Trophoblast cell (in vitro differentiated cells and primary cell): ENCODE measurements at places on chromosomes 2 and 18.

DNA sequence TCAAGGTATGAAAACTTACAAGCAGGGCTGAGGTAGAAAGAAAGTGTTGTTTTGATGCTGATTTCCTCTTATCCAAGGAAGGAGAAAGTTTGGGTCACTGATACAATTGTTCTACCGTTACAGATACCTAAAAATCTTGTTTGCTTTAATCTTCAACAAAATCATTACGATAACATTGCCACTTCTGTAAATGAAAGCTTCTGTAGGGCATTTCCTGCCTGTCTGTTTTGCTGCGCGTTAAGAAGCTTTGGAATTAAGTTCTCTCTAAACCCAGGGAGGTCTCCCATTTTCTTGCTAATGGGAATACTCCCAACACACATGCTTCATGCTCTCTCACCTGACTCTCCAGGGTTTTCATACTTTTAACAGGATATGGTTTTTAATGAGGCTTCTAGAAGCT is 258.5 kb downstream of the PTGR3 start:
- no peaks in the 10 kb centered on the region for H3K27me3 ChIP-seq
- no peak overlapping the region for H3K27ac ChIP-seq
- H3K4me3 ChIP-seq: no peak overlapping the region
- no peaks in the 10 kb centered on the region for H3K4me1 ChIP-seq
- no peak for DNase-seq
- no peaks in the 10 kb centered on the region for H3K36me3 ChIP-seq

GRCh38 chr18:48676756-48677368 is 138.0 kb downstream of the CTIF start:
- H3K27ac ChIP-seq: no peak overlapping the region
- no peaks in the 10 kb centered on the region for H3K27me3 ChIP-seq
- peak; percentile 69 for DNase-seq
- H3K4me1 ChIP-seq: peaks cover 8% of the 10 kb centered on the region
- H3K4me3 ChIP-seq: no peak overlapping the region
- peaks cover 4% of the 10 kb centered on the region for H3K36me3 ChIP-seq

- H3K27me3 ChIP-seq: no peaks in the 10 kb centered on the region
- peak; percentile 57 for DNase-seq
- H3K27ac ChIP-seq: no peak overlapping the region
These were observed 138.8 kb upstream of the CTAGE1 start for GRCh38 chr18:22556222-22557167.

- peaks cover 5% of the 10 kb centered on the region for H3K4me1 ChIP-seq
- H3K27me3 ChIP-seq: no peaks in the 10 kb centered on the region
- no peak for DNase-seq
- no peaks in the 10 kb centered on the region for H3K36me3 ChIP-seq
- no peak overlapping the region for H3K27ac ChIP-seq
These were observed 78.6 kb downstream of the VAPA start for GRCh38 chr18:9992300-9992972.

GRCh38 chr2:135555311-135555710 is 24.0 kb downstream of the R3HDM1 start:
- H3K4me3 ChIP-seq: no peak overlapping the region
- no peaks in the 10 kb centered on the region for H3K27me3 ChIP-seq
- H3K4me1 ChIP-seq: no peaks in the 10 kb centered on the region
- H3K36me3 ChIP-seq: peaks cover 1% of the 10 kb centered on the region

- no peak overlapping the region for H3K4me3 ChIP-seq
- no peaks in the 10 kb centered on the region for H3K36me3 ChIP-seq
- H3K27me3 ChIP-seq: no peaks in the 10 kb centered on the region
- DNase-seq: no peak
- no peak overlapping the region for H3K27ac ChIP-seq
These were observed 780.6 kb downstream of the TSN start for GRCh38 chr2:122535960-122536505.

GRCh38 chr2:6111781-6112261 is 419.6 kb downstream of the SOX11 start:
- no peaks in the 10 kb centered on the region for H3K27me3 ChIP-seq
- H3K27ac ChIP-seq: no peak overlapping the region
- peaks cover 5% of the 10 kb centered on the region for H3K4me1 ChIP-seq
- H3K4me3 ChIP-seq: no peak overlapping the region
- DNase-seq: no peak
- H3K36me3 ChIP-seq: no peaks in the 10 kb centered on the region

GRCh38 chr18:45441110-45441847 is 174.0 kb upstream of the SLC14A2 start:
- DNase-seq: no peak
- no peaks in the 10 kb centered on the region for H3K4me1 ChIP-seq
- H3K27ac ChIP-seq: no peak overlapping the region
- no peaks in the 10 kb centered on the region for H3K36me3 ChIP-seq

- H3K27me3 ChIP-seq: no peaks in the 10 kb centered on the region
- H3K36me3 ChIP-seq: no peaks in the 10 kb centered on the region
- H3K4me1 ChIP-seq: no peaks in the 10 kb centered on the region
- H3K4me3 ChIP-seq: no peak overlapping the region
These were observed 40.4 kb downstream of the TMEM18 start for GRCh38 chr2:636641-637405.

DNA sequence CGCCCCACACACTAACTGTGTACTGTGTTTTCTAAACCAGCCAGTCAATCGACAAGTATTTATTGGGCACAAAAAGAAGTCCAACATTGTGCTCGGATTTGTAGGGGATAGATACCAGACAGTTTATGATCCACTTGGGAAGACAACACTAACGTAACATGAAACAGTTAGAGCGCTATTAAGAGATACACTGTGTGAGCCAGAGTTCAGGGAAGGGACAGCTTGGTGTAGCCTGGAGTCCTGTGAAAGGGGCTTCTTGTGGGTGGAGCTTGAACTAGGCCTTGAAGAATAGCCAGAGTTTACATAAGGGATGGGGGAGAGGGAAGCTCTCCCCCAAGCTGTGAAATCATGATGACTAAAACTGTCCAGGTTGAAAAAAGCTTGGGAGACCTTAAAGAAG is 176.4 kb upstream of the TCF4 start:
- H3K4me3 ChIP-seq: no peak overlapping the region
- peaks cover 10% of the 10 kb centered on the region for H3K4me1 ChIP-seq
- DNase-seq: no peak
- no peaks in the 10 kb centered on the region for H3K27me3 ChIP-seq
- peak overlapping the region; percentile 1 for H3K27ac ChIP-seq

DNA sequence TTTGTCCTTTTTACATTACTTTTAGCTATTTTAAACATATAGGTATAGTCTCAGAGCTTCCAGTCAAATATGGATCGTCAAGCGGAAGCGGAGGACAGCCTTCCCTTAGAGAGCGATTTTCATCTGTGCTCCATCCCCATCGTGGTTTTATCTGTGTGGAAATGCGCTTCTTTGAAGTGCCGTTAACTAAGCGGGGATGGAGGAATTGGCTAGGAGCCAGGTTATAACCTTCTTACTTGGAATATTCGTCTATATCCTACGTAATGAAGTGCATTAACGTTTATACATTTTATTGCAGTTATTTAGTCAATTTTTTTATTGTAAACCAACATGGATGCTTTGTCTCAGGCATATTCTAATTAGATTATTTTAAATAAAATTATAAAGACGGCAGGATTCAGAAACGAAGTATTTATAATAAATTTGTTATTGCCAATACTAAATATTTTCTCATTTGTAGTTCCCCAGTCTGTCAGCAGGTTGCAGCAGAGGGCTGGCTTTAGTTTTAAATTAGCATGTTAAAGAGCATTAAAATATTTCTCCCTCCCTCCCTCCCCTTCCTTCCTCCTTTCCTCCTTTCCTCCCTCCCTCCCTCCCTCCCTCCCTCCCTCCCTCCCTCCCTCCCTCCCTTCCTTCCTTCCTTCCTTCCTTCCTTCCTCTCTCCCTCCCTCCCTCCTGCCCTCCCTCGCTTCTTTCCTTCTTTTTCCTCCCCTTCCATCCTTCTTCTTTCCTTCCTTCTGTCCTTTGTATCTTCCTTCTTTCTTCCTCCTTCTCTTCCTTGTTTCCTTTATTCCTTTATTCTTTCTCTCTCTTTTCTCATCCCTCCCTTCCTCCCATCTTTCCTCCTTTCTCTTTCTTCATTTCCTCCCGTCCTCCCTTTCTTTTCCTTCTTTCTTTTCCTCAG is 80.6 kb upstream of the DOCK10 start:
- no peak for DNase-seq
- no peak overlapping the region for H3K27ac ChIP-seq
- H3K27me3 ChIP-seq: no peaks in the 10 kb centered on the region
- no peak overlapping the region for H3K4me3 ChIP-seq
- H3K4me1 ChIP-seq: no peaks in the 10 kb centered on the region

GRCh38 chr2:32418778-32419177 is 62.0 kb downstream of the BIRC6 start:
- peaks cover 16% of the 10 kb centered on the region for H3K36me3 ChIP-seq
- no peak overlapping the region for H3K27ac ChIP-seq
- H3K4me3 ChIP-seq: no peak overlapping the region
- no peaks in the 10 kb centered on the region for H3K27me3 ChIP-seq

DNA sequence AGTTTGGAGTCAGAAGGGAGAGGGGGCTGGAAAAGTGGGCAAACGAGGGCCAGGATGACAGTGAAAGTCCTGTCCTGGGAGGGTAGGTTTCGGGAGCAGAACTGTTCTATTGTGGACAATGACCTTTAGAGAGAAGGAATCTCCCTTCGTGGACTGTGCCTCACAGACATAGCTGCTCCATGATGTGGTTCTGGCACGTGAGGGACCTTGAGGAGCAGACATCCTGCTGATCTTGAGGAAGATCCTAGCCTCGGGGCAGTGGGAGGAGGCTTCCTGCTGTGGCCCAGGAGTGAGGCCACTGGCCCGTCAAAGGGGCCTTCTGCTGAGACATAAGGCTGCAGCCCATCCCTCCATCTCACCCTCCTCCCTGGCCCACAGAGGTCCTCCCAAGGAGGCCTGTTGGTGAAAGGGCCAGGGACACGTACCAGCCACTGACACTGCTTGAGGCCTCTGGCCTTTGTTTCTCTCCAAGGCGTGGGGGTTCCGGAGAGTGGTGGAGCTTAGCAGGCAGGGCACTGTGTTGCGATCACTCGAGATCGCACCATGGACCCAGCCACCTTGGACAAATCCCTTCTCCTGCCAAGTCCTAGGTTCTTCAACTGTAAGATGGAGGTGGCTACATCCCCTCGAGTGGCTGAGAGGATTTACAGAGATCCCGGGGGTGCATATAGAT is 167.2 kb downstream of the CELF4 start:
- H3K27me3 ChIP-seq: peaks cover 7% of the 10 kb centered on the region
- DNase-seq: no peak
- no peaks in the 10 kb centered on the region for H3K36me3 ChIP-seq

DNA sequence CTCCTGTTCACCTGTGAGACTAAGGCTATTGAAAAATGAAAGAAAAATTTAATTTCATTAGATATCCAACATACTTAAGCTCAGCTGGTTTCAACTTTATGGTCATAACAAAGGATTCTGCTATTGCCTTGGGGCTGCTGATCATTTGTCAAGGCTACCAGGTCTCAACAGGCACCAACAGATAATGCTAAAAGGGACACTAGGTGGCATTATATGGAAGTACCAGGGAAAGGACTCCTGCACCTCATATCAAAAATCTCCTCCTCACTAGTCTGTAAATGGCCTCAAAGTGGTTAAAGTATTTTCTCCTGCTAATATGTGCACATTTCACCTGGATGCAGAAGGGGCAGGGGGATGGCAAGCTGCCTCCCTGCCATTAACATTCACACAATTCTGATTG is 167.9 kb upstream of the REG3A start:
- no peaks in the 10 kb centered on the region for H3K27me3 ChIP-seq
- no peaks in the 10 kb centered on the region for H3K36me3 ChIP-seq
- no peaks in the 10 kb centered on the region for H3K4me1 ChIP-seq

DNA sequence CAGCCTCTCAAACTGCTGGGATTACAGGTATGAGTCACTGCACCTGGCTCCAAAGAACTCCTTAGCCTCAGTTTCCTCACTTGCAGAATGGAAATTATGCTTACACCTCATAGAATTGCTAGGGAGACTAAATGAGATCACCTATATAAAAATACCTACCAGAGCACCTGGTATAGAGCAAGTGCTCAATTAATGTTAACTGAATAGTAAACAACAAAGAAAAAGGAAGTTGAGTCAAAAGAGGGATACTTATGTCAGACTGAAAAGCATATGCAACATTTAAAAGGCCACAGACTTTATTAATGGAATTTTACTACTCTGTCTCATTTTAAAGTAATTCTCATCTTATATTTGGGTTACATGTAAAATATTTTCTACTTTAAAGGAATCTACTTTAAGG is 138.3 kb upstream of the SMAD7 start:
- H3K27ac ChIP-seq: no peak overlapping the region
- H3K4me3 ChIP-seq: no peak overlapping the region
- H3K36me3 ChIP-seq: peaks cover 3% of the 10 kb centered on the region
- H3K27me3 ChIP-seq: no peaks in the 10 kb centered on the region
- H3K4me1 ChIP-seq: no peaks in the 10 kb centered on the region

GRCh38 chr2:120174963-120175581 is 48.1 kb downstream of the TMEM185B start:
- peak; percentile 84 for DNase-seq
- H3K27ac ChIP-seq: no peak overlapping the region
- H3K4me3 ChIP-seq: no peak overlapping the region
- no peaks in the 10 kb centered on the region for H3K4me1 ChIP-seq

DNA sequence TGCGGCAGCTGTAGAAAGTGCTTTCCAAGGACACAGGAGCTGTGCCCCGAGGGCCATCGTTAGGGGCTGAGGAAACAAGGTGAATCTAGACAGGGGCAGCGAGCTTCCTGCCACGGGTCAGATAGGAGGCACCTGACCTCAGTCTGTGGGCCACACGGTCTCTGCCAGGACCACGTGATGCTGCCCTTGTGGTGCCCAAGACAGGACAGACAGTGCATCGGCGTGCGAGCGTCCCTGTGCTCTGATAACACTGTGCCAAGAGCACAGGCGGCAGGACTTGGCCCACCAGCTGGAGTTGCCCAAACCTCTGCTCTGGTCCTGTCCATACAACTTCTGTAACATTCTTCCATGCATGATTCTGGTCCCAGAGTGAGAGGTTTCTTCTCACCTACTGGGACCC is 225.4 kb downstream of the TWIST2 start:
- H3K4me1 ChIP-seq: no peaks in the 10 kb centered on the region
- H3K27me3 ChIP-seq: no peaks in the 10 kb centered on the region
- H3K27ac ChIP-seq: no peak overlapping the region
- no peak overlapping the region for H3K4me3 ChIP-seq
- no peak for DNase-seq

DNA sequence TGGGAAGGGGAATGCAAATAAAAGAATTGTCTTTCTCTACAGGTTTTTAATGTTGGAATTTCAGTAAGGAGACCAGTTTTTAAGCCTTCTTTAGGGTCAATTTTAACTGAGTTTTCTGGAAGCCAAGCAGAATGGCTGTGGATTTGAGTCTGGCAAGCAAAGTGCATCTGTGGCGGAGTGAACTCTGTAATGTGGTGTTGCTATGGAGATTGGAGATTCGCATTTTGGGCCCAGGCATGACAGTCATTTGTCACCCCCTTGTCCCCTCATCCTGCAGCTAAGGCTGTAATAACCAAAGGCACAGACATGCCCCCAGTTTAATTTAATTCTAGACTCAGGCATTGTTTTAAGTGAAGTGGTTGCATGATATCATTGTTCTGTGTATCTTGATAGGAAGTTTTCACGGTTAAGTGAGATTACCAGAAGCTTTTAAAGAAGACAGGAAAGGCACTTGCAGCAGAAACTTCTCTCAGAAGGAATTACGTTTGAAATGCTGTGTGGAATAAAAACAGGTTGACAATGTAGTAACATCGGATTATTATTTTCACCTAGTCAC is 30.6 kb downstream of the ARMC9 start:
- H3K4me3 ChIP-seq: no peak overlapping the region
- no peaks in the 10 kb centered on the region for H3K27me3 ChIP-seq
- H3K36me3 ChIP-seq: peaks cover 2% of the 10 kb centered on the region
- DNase-seq: no peak
- H3K4me1 ChIP-seq: no peaks in the 10 kb centered on the region

- H3K36me3 ChIP-seq: peaks cover 2% of the 10 kb centered on the region
- H3K27me3 ChIP-seq: no peaks in the 10 kb centered on the region
- no peak overlapping the region for H3K4me3 ChIP-seq
- H3K27ac ChIP-seq: no peak overlapping the region
These were observed 500.4 kb downstream of the SLC4A3 start for GRCh38 chr2:220127876-220128275.
